Heart left ventricle (tissue), 16 donors: ENCODE measurements at places on chromosomes 16 and 17. TPM values are rescaled to one million over a fixed set of nuclear protein-coding genes. Genes with fewer than 3 reads are reported as not detected.
A peak's percentile ranks its signal among the peaks of the same experiment; 100 is the strongest.

- peaks cover 26% of the 10 kb centered on the region for H3K4me1 ChIP-seq
- peak overlapping the region; percentile 81 for H3K4me3 ChIP-seq
- DNase-seq = no peak
- no peaks in the 10 kb centered on the region for H3K27me3 ChIP-seq
- H3K27ac ChIP-seq = peak overlapping the region; percentile 41
These were observed 610 bp downstream of the RFNG start for GRCh38 chr17:82050761-82051641.

GRCh38 chr17:11917415-11917814 is 79.9 kb downstream of the ZNF18 start:
- no peaks in the 10 kb centered on the region for H3K27me3 ChIP-seq
- H3K27ac ChIP-seq = no peak overlapping the region
- no peak for DNase-seq
- no peaks in the 10 kb centered on the region for H3K4me1 ChIP-seq
- H3K36me3 ChIP-seq = no peaks in the 10 kb centered on the region
- H3K4me3 ChIP-seq = no peak overlapping the region

DNA sequence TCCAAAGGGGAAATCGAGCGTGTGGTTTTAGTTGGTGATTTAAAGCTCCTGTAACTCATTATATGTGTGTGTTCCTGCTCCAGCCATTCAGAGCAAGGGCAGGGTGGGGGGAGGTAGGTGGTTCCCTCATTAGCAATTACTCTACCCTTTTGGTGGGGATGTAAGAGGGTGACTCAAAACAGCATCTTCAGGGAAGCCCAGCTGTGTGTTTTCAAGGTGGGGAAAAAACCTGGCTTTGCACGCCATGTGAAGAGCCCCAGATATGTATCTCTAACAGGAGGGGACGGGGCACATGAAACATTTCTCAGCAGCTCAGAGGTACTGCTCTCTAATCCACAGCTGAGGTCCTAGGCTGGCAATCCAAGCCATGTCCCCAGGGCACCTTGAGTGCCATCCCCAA is 241.3 kb upstream of the ZFHX3 start:
- no peak for DNase-seq
- H3K4me1 ChIP-seq = no peaks in the 10 kb centered on the region
- no peak overlapping the region for H3K4me3 ChIP-seq
- no peak overlapping the region for H3K27ac ChIP-seq
- peaks cover 5% of the 10 kb centered on the region for H3K27me3 ChIP-seq

- peak overlapping the region; percentile 54 for H3K27ac ChIP-seq
- no peak overlapping the region for H3K4me3 ChIP-seq
- H3K4me1 ChIP-seq = peaks cover 5% of the 10 kb centered on the region
- H3K36me3 ChIP-seq = no peaks in the 10 kb centered on the region
- no peaks in the 10 kb centered on the region for H3K27me3 ChIP-seq
These were observed 78.8 kb downstream of the GNAO1 start for GRCh38 chr16:56269811-56270684.

- H3K4me1 ChIP-seq = no peaks in the 10 kb centered on the region
- no peak overlapping the region for H3K4me3 ChIP-seq
- no peak overlapping the region for H3K27ac ChIP-seq
- no peak for DNase-seq
- H3K27me3 ChIP-seq = no peaks in the 10 kb centered on the region
These were observed 63.5 kb downstream of the MSI2 start for GRCh38 chr17:57319806-57320205.

DNA sequence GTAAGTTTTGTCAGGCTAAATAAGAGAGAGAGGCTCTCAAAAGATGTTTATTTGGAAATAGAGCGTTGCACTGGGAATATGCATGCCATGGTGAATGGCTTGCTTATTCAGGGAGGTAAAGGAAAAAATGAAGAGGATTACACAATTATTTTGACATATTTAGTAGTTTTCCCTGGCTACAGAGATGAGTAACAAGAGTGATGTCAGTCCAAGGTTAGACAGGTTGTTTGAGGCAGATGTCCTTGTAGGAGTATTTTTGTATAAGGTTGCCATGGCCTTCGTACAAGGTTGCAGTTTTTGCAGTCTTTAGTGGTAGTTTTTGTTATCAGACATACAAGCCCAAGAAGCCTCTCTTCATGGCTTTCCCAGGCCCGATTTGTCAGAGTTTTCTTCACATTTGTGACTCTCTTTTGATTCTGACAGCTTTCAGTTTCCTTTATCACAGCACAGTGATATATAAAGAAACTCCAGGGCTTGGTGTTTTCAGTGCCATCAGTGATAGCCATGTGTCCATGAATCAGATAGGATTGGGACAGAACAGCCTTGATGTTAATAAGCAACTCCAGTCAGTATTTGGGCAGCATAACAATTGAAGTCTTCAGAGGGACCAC is 18.7 kb upstream of the LGALS9 start:
- no peaks in the 10 kb centered on the region for H3K36me3 ChIP-seq
- H3K27me3 ChIP-seq = no peaks in the 10 kb centered on the region
- H3K4me1 ChIP-seq = no peaks in the 10 kb centered on the region
- no peak overlapping the region for H3K4me3 ChIP-seq
- DNase-seq = no peak

- no peak overlapping the region for H3K4me3 ChIP-seq
- H3K36me3 ChIP-seq = peaks cover 31% of the 10 kb centered on the region
- H3K4me1 ChIP-seq = peaks cover 49% of the 10 kb centered on the region
These were observed 6.9 kb downstream of the IGFBP4 start for GRCh38 chr17:40450175-40450574.

- H3K4me1 ChIP-seq = no peaks in the 10 kb centered on the region
- H3K27ac ChIP-seq = no peak overlapping the region
- no peaks in the 10 kb centered on the region for H3K27me3 ChIP-seq
- H3K36me3 ChIP-seq = no peaks in the 10 kb centered on the region
- H3K4me3 ChIP-seq = no peak overlapping the region
These were observed 34.2 kb upstream of the APPBP2 start for GRCh38 chr17:60559995-60560859.

Gene VAT1L
- 22.9 TPM for total RNA-seq

Gene KRTAP1-1
- not detected for total RNA-seq

Gene HOXB9
- not detected for total RNA-seq

Gene HS3ST4
- not detected for total RNA-seq

Gene MYH3
- total RNA-seq = 0.61 TPM

Gene TIMP2
- total RNA-seq = 82.4 TPM
